ENCODE measurements at places on chromosomes 6 and 20.

DNA sequence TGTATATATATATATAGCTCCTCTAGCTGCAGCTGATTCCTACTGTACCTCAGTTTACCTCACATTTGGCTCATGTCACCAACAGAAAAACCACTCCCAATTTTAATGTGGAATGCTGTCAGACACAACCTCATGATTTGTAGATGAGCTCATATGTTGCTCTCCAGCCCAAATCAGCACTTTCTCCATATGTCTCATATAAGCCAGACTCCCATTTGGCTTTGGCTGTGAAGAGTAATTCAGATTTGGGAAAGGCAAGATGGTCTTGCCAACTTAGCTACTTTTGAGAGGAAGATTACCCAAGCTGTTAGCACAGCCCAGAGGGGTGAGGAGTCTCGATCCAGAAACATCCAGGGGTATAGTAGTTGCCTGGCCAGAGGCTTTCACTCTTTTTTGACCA, 342.2 kb upstream of the NT5E start:
- no peak for DNase-seq

DNA sequence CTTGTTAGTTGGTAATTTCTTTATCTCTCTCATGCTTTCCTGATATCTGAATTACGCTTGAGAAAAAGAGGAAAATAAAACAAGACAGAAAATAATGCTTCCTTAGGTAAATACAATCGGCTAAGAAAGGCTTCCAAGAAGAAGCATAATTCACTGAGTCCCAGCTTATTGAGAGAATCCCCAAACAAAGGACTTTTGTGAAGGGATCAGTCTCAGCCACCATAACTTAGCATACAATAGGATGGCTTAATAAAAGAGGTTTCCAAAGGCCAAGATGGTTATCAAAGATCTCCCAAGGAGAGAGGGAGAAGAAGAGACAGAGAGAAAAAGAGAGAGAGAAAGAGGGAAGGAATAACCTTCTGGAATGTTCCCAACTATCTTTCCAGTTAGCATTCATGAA, 46.0 kb upstream of the SALL4 start:
- no peak for DNase-seq

DNA sequence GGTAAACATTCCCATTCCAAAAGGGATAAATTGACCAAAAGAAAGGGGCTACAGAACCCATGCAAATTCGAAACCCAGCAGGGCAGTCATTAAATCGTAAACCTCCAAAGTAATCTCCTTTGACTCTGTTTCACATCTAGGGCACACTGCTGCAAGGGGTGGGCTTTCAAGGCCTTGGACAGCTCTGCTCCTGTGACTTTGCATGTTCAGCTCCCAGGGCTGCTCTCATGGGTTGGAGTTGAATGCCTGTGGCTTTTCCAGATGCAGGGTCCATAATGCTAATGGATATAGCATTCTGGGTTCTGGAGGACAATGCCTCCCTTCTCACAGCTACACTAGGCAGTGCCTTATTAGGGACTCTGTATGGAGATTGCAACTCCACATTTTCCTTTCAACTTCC, 211.9 kb upstream of the MANEA start:
- DNase-seq = no peak

DNA sequence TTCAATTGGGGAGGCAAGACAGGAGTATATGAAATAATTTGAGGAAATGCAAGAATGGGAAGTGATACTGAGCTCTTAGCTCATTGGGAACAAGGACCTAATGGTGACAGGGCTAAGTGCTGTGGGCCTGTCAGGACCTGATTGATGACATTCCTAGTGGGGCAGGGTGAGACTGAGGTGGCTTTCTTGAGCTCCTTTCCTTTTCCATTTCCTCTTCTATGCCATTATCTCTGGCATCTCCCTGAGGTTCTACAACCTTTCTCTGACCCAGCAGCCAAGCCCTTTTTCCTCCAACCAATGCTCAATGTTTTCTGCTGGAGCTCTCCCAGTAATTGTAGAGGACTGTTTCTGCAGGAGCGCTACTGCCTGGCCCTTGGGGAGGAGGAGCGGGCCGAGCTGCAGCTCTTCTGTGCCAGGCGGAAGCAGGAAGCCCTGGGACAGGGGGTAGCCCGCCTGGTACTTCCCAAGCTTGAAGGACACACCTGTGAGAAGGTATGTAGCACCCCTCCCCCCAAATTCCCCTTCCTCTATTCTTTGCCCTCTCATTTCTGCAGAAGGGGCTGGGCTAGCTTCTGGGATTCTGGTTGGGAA, 2.8 kb upstream of the TOMM6 start:
- no peak for DNase-seq

GRCh38 chr20:57412347-57413029, 21.3 kb downstream of the RBM38 start:
- DNase-seq = peak; percentile 57

GRCh38 chr20:51062065-51062464, 39.2 kb upstream of the KCNG1 start:
- peak; percentile 14 for DNase-seq

- DNase-seq = no peak
Observed at GRCh38 chr6:53239526-53239925, 90.9 kb upstream of the GCM1 start.

- DNase-seq = no peak
Observed at GRCh38 chr20:7383216-7383615, 557.0 kb downstream of the HAO1 start.

DNA sequence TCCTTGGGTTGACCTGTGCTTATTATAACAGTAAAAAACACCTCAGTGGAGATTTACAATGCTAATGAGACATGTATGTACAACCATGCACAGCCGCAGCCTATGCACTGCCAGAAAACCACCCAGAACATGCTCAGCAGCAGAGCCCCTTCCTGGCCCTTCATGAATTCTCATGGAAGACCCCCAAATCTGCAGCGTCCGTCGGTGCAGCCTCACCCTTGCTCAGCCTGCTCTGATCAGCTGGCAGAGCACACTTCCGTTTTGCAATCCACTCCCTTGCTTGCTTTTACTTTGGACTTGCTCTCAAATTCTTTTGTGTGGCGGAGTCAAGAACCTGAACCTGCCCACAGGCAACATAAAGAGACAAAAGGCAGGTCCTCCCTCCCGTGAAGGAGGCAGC, 378.2 kb upstream of the SULF2 start:
- no peak for DNase-seq

- DNase-seq = no peak
Observed at GRCh38 chr6:69918813-69919475, 52.6 kb downstream of the COL19A1 start.

GRCh38 chr6:7216941-7217621, 95.9 kb downstream of the SSR1 start:
- no peak for DNase-seq

GRCh38 chr6:52509281-52510212, 67.3 kb downstream of the TRAM2 start:
- no peak for DNase-seq

GRCh38 chr6:11727998-11728961, 50.3 kb downstream of the ADTRP start:
- DNase-seq = no peak

GRCh38 chr6:142885182-142885867, 59.7 kb downstream of the HIVEP2 start:
- DNase-seq = no peak

DNA sequence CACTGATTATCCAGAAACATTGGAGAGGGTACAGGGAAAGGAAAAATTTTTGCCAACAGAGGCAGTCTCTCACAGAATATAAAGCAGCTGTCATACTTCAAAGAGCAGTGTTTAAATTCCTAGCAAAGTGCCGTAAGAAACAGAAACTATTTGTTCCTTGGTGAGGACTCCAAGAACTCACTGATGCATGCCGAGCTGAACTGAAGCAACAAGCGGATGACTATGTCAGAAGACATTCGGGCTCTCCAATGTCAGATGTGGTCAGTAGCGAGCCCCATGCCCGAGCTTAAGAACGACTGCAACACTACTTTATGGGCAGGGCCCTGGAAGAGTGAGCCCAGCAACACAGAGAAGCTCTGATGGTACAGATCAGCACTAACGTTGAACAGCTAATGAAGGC, 54.7 kb downstream of the OR2B6 start:
- no peak for DNase-seq

DNA sequence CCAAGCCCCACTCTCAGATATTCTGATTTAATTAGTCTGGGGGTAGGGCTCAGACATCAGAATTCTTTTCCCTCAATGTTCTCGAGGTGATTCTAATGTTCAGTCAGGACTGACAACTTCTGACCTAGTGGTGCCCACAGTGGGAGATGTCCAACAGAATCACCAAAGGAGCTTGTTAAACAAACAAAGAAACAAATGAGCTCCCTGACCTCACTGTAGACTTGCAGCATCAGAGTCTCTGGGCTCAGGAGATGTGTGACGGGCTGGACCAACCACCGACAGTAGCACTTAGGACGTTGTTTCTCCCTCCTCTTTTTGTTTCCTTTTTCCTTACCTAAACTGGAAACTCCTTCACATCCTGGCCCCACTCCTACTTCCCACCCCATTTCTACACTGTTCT, 49.3 kb downstream of the CLIC5 start:
- no peak for DNase-seq

DNA sequence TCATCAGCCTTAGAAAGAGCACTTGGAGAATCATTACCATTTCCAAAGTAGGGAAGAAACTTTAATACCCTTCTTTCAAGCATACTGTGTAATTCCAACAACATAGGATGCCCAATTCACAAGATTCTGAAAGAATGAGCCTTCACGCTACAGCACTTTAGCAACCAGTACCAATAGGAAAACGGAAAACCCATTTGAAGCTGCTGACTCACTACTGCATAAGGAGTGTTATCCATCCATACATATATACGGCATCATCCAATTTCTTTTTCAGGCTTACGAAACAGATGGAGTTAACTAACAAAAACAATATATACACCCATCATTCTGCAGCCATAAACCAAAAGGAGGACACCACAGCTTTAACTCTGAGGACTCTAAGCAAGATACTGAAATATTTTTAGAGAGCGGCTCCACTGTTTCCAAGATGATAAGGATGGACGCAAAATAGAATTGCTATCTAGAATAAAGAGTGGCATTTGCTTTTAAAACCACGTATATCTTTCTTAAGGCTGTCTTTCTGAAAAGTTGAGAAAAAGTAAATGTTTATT, 24.9 kb downstream of the FYN start:
- no peak for DNase-seq

DNA sequence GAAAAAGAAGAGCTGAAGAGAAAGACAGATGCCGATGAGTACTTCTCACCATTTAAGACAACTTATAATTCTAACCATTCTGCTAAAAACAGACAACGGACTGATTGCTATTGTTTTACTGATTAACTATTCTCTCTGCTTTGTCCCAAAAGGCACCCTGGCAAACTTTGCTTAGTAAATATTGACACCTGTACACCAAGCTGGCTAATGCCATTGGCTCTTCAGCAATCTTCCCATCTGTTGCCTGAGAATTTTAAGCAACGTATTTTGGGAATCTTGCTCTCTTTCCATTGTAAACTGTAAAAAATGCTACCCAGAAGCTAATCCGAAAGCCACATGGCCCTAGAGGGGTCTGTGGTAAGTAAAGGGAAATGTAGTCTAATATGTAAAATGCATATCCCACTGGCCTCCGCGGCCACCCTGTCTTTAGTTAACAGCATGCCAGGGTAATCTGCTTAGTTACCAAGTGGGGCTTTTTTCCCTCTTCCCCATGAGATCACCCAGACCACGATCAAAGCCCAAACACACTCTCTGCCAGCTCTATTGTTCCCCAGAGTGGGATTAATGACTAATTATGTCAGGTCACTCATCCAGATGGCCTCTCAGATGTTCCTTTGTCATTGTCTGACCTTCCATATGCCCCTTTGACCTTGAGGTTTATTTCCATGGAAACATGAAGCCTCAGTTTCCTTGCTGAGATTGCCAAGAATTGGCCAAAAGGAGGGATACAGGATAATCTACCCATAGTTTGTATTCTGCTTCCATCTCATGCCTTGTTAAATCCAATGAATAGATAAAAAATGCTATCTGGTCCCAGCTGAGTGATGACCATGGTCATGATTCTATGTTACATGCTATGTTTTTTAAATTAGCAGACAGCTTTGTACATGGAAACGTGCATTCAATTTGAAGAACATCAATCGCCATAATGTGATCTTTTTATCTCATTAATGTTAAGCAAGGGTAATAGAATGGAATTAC, 216.4 kb upstream of the MCHR2 start:
- no peak for DNase-seq

- DNase-seq = no peak
Observed at GRCh38 chr6:156995502-156995901, 218.3 kb downstream of the ARID1B start.

- no peak for DNase-seq
Observed at GRCh38 chr6:74857157-74857556, 348.7 kb downstream of the COL12A1 start.

DNA sequence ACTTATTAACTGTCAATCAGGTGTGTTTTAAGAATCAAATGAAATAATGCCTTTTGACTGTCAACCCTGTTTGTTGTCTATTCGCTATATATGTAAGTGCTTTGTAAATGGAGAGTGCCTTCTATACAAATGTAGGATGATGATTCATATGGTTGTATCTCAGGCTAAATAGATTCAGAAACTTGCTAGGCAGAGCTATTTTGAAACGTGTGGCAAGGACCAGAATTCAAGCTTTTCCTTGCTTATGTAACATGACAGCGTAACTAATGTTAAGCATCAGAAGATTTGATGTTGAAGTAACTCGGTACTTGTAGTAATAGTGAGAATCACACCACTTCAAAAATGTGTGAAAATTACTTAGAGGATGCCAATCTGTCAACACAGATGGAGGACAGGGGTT, 3.4 kb downstream of the OGFRL1 start:
- DNase-seq = no peak

- DNase-seq = no peak
Observed at GRCh38 chr6:112752791-112753190, 405.7 kb downstream of the RFPL4B start.

DNA sequence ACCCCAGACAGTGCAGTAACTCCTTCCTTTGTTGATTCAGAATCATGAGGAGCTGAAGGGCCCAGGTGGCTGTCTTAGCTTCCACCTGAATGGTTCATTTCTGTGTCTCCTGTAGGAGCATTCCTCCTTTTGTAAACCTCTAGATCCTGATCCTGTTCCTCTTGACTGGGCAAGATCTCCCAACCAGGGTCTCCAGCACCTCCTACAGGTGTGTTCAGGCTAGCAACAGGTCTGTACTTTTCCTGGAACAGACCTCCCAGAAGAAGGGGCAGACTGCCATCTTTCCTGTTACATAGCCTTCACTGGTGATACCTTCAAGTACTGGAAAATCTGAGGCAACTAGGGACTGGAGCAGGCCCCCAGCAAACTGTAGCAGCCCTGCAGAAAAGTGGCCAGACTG, 35.2 kb downstream of the HLA-B start:
- no peak for DNase-seq

DNA sequence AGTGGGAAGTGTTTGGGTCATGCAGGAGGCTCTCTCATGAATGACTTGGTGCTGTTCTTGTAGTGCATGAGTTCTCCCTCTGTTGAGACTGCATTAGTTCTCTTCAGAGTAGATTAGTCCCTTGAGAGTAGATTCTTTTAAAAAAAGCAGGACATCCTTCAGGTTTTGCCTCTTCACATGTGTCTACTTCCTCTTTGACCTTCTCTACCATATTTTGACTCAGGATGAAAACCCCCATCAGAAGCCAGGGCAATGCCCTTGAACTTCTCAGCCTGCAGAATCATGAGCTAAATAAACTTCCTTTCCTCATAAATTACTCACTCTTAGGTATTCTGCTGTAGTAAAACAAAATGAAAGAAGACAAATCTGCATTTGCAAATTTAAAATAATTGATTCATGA, 170.3 kb downstream of the CD109 start:
- DNase-seq = no peak
